ENCODE measurements at places on chromosomes 6 and 20.

GRCh38 chr20:38293491-38294065, 10.4 kb upstream of the BPI start:
- DNase-seq = peak; percentile 36

DNA sequence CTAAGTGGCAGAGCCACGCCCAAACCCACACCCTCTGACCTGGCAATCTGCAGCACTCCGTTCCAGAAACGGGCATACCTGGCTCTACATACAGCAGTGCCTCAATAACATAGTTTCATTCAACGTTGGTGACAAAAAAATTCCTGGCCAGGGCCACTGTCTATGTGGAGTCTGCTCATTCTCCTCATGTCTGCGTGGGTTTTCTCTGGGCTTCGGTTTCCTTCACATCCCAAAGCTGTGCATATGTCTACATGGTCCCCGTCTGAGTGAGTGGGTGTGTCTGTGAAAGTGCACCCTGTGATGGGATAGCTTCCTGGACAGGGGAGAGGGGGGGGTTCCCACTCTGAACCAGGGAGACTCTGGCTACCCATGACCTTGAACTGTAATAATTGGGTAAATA, 2.1 kb downstream of the KIAA0319 start:
- no peak for DNase-seq

- DNase-seq = no peak
These were observed 34.0 kb upstream of the TRAM2 start for GRCh38 chr6:52610745-52611355.

- no peak for DNase-seq
These were observed 98.8 kb downstream of the YTHDF1 start for GRCh38 chr20:63117151-63117550.

DNA sequence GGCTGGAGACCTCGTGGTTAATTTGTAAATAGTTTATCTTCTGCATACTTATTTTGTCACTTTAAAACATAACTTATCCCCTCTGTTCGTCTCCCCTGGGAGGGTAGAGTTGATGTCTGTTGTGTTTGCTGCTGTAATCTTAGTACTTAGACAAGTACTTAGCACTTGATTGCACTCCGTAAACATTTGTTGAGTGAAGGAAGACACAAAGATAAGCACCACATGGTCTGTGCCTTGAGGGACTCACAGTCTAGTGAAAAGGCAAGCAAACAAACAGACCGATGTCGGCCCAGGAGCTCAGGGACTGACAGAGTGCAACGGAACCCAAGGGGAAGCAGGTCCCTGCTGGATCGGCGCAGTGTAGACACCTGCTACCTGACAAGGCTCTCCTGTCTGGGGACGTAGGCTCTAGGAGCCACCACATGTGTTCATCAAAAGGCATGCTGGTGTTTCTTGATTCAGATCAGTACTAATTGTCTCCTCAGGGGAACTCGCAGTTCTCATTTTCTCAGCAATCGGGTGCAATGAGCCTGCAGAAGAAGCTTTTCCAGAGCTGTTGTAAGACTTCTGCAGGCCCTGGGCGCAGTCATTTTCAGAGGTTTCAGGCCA, 31.4 kb downstream of the EDN3 start:
- no peak for DNase-seq

DNA sequence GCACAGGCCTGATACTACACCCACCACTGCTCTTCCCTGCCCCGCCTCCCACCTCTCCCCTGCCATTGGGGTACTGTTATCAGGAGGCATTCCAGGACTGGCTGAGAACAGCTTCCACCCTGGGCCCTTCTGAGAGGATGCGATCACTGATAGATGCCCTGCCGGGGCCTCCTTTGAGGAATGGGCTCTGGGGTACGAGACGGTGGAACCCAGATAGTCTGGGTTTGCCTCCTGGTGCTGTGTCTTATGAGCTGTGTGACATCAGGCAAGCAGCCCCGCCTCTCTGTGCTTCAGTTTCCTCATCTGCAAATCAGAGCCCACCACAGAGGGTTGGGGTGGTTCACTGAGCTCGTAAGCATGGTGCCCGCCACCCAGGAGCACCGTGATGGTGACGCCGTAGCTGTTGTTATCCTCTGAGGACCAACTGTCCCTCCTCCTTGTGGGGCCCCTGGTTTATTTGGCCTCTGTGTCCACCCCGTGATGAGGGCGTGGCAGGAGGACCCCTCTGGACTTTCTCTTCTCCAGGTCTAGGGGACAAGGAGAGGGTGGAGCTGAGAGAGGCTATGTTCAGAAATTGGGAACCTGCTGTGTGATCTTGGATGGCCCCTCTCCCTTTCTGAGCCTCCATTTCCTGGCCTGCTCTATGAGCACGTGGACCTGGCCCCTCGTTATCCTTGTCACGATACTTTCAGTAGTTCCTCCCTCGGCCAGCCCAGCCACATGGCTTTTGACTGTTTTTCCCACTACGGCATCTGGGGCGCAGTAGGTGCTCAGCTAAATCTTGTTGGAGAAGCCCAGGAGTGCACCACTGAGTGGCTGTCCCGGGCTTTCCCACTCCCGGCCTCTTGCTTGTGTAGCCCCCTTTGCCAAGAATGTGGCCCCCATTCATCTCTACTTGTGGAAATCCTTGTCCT, 18.3 kb downstream of the SRC start:
- DNase-seq = no peak

- peak; percentile 78 for DNase-seq
These were observed at the start of gene UBE3D for GRCh38 chr6:83065511-83066192. TSS of gene UBE3D (minus strand) at chr6:83065841. CDS start at chr6:83065718, 123 bp downstream.

- no peak for DNase-seq
These were observed 10.6 kb upstream of the RSPO3 start for GRCh38 chr6:127107916-127108315.

DNA sequence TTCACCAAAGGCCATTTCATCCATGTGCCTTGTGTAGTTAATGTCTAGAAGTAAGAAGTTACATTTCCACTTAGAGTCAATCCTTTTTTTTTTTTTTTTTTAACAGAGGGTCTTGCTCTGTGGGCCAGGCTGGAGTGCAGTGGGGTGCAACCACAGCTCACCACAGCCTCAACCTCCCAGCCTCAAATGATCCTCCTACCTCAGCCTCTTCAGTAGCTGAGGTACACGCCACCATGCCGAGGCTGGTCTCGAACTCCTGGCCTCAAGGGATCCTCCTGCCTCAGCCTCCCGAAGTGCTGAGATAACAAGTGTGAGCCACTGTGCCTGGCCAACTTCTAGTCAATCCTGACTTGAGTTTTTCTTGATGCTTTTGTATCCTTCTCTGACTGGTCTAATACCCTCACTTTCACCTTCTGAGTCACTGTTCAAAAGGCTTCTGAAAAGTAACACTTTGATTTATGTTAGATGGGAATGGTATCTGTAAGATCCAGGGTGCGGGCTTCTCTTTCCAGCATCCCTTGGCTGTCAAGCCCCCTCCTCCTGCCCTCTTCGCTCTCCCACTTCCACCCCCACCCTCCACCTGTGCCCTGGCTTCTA, 22.1 kb downstream of the TRAM2 start:
- no peak for DNase-seq

GRCh38 chr20:43022081-43022480, 167.6 kb downstream of the PTPRT start:
- DNase-seq = no peak

DNA sequence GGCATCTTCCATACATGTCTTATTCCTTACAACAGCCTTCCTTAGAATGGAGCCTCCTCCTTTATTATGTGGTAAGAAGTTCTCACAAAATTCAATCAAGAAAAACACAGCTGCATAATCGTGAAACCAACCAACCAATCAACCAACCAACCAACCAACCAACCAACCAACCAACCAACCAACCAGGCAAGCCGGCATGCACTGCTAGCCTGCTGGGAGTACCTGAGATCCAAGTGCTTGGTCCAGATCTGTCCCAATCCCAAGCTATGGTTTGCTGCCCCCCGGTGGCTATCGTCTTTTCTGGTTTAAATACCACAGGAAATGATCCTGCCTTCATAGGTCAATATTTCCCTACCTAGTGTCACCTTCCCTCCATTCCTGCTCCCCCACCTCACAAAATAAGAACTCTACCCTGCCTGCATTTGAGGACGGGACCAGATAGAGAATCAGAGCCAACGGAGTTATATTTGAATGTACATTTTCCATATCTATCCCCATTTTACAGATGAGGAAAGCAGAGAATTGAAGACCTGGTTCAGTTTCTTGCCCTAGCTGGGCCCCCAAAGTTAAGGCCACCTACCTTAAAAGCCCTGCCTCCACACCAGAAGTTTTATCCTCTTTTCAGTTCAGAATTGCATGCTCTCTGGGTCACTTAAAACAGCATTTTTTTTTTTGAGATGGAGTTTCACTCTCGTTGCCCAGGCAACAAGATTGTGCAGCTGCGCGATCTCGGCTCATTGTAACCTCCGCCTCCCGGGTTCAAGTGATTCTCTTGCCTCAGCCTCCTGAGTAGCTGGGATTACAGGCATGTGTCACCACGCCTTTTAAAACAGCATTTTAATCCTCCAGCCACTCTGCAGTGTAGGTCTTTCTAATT, 27.1 kb downstream of the RAB44 start:
- DNase-seq = peak; percentile 84

GRCh38 chr20:8557711-8558110, 425.6 kb downstream of the PLCB1 start:
- DNase-seq = no peak

- no peak for DNase-seq
These were observed 5.0 kb downstream of the BEND6 start for GRCh38 chr6:56959938-56960337.

- DNase-seq = no peak
These were observed 20.9 kb upstream of the SHLD1 start for GRCh38 chr20:5729348-5729747.

GRCh38 chr20:22711971-22712755, 127.8 kb upstream of the FOXA2 start:
- DNase-seq = no peak

- DNase-seq = no peak
These were observed 9.4 kb downstream of the MDGA1 start for GRCh38 chr6:37688078-37688850.

GRCh38 chr6:145278163-145278807, 457.0 kb downstream of the EPM2A start:
- no peak for DNase-seq

DNA sequence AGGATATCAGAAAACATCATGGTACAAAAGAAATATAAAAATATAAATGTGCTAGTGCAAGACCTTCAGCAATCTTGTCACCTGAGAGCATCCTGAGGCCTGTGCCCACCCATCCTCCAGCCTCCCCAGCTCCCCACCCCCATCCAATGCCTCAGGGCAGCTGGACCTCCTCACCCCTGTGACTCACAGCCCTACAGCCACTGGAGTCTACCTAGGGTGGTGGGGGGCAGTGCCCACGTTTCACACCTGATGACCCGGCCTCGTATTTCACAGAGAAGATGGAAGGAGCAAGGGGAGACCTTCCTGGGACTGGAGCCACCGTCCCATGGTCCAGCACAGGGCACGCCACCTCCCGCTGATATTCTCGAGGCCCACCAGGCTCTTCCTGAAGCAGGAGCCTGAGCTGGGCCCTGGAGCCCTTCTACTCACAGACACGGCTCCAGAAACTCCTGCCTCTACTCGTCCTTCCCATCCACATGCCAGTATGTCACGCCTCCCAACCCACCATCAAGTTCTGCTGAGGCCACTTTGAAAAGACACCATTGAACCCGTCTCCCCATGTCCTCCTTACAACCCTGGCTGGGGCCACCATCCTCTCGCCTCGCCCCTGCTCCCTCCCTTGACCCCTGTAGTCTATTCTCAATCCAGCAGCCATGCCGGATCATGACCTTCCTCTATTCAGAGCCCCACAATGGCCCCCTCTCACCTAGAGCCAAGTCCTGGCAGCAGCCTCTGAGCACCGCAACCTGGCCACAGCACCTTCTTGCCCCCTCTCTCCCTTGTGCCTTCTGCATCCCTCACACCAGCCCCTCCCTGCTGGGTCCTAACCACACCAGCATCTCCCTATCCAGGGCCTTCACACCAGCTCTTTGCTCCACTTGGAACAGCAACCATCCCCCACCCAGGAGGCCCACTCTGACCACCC, 13.3 kb downstream of the APMAP start:
- no peak for DNase-seq

GRCh38 chr6:125853168-125853567, 62.4 kb downstream of the NCOA7 start:
- no peak for DNase-seq

GRCh38 chr6:159038914-159039884, 5.6 kb downstream of the TAGAP start:
- DNase-seq = peak; percentile 4

- no peak for DNase-seq
These were observed 254.3 kb downstream of the SLC35F1 start for GRCh38 chr6:118161343-118161742.

DNA sequence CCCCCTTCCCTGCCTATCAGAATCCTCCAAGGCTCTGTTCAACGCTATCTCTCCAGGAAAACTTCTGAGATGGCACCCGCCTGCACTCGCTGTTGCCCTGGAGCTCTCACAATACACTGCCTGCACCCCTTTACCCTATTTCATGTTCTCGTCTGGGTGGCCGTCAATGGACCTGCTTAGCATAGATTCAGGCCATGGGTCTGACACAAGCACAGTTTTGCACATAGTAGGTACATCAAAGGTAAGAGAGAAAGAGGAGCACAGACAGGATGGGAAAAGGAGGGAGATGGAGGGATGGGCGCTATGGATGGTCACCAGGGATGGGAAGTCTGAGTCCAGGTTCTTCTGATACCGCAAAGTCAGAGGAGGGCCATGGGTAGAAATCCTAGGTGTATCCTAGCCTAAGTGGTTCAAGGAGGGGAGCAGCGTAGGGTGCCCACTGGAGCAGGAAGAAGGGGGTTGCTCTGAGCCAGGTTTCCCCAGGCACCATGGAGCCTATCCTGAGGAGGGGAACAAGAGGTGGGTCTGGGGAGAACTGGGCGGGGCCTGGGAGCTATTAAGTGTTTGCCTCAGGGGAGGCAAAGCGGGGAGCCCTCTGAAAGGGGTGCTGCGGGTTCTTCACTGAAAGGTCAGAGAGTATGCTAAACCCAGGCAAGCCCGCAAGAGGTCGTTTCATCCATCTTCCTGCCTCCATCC, 89.3 kb downstream of the MRPL14 start:
- no peak for DNase-seq

- DNase-seq = no peak
These were observed 30.2 kb upstream of the SERINC3 start for GRCh38 chr20:44552050-44552449.

DNA sequence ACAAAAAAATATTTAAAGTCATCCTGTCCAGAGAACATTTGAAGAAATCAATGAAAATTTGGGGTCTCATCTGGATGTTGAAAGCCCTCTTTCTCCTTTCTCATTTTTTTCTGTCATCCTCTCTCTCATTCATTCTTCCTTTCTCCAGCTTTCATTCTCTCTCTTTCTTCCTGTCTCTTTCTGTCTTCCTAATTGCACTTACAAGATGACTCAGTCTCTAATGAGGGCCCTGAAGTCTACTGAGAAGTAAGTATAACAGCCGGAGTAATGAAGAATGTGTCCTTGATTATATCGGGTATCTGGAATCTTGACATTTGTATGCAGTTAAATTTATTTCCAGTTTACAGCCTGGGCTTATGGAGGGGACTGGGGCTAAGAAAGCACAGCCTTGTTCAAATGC, 232.2 kb upstream of the SULF2 start:
- no peak for DNase-seq

- DNase-seq = no peak
These were observed 229.5 kb downstream of the THBS2 start for GRCh38 chr6:169024047-169024660.

Measured in SK-MEL-5 (cell line).